ENCODE measurements at places on chromosomes 12 and 14.
A peak's percentile ranks its signal among the peaks of the same experiment; 100 is the strongest.

DNA sequence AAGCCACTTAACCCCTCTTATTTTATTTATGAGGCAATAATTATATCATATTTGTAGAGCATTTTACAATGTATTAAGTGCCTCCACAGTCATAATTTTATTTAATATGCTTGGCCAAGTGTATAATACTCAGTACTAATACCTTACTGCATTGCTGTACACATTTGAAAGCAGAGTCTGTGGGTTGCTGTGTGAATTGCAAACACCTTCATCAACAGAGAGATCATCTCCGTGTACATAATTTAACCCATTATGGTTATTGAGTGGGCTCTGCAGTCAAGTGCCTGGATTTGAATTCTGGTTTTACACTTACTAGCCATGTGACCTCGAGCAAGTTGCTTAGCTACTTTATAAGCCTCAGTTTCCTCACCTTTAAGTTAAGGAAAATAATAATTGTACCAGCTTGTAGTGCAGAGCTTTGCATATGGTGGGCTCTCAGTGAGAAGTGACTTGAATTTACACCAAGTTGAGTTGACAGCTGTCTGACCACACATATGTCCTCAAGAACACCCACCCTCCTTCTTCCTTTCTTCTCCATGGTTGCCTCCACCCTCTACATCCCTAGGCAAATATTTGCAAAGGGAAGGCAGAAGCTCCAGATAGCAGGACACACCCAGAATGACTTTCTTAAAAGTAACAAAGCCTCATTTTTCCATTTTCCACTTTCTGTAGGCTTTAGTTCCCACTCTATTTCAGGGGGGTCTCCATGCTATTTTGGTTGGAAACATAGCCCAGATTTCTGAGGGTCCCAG is 12.3 kb downstream of the CRACR2A start:
- no peak for DNase-seq

GRCh38 chr12:104469523-104469922 is 12.8 kb downstream of the CHST11 start:
- DNase-seq = no peak

GRCh38 chr12:20370014-20370386 is 1.7 kb downstream of the PDE3A start:
- DNase-seq = no peak

GRCh38 chr12:14664434-14665023 is 31.9 kb downstream of the GUCY2C start:
- DNase-seq = no peak

DNA sequence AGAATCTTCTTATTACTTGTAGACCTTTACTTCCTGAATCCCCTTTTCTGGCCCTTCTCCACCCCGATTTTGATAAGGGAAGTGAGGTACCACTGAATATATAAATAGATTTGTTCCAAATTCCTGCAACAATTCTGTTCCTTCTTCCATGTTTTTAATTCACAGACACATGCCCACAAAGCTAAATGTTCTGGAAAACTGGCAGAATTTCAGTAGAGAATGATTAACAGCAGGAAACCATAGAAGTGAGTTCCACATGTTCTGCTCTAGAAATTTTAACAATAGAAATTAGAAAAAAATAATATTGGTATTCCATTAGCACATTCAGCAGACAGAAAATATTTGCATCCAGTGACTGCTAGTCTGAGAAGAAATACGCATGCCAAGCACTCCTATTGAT is 139.6 kb downstream of the SLC2A13 start:
- no peak for DNase-seq

GRCh38 chr12:124381456-124382296 is 86.8 kb downstream of the RFLNA start:
- no peak for DNase-seq

DNA sequence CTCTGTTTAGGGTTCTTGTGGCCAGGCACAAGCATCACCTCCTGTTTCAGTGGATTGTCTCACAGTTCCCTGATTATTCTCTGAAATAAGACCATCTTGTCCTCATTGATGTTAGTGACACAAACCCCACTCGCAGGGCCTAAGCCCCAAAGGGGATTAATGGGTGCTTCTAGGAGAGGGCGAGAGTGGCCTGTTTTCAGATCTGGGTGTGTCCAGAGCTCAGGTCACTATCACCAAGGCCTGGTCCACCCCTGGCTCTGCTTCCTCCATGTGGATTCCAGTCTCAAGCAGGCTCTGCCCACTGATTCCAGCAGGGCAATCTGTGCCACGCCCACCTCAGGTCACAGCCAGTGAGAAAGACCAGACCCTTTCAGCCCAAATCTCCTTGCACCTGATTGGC is 361.9 kb downstream of the ADGRD1 start:
- DNase-seq = no peak

DNA sequence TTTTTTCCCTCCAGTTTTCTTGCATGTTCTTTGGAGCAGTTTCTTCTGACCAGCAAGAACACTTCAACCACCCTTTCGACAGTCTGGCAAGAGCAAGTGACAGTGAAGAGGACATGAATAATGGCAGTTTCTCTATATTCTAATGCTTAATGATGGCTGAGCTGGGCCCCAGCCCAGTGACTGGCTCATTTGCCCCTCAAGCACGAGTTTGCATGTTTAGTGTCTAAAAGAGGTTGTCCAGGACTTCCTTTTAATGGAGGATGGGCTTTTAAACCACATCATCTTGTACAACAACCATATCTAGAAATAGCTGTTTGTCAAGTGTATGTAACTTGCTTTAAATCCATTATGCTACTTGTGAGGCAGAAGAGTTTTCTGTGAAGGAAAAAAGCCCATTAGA is 28.4 kb downstream of the RAD9B start:
- DNase-seq = no peak

GRCh38 chr14:84579292-84579691 is 950.7 kb upstream of the FLRT2 start:
- no peak for DNase-seq

- DNase-seq = no peak
Observed at GRCh38 chr12:63075376-63076060, 75.5 kb downstream of the AVPR1A start.

- DNase-seq = no peak
Observed at GRCh38 chr12:25319233-25319984, 68.7 kb upstream of the KRAS start.

- no peak for DNase-seq
Observed at GRCh38 chr14:49984424-49984823, 91.5 kb downstream of the ARF6 start.

GRCh38 chr12:7096979-7097378 is 4.7 kb upstream of the C1R start:
- no peak for DNase-seq

DNA sequence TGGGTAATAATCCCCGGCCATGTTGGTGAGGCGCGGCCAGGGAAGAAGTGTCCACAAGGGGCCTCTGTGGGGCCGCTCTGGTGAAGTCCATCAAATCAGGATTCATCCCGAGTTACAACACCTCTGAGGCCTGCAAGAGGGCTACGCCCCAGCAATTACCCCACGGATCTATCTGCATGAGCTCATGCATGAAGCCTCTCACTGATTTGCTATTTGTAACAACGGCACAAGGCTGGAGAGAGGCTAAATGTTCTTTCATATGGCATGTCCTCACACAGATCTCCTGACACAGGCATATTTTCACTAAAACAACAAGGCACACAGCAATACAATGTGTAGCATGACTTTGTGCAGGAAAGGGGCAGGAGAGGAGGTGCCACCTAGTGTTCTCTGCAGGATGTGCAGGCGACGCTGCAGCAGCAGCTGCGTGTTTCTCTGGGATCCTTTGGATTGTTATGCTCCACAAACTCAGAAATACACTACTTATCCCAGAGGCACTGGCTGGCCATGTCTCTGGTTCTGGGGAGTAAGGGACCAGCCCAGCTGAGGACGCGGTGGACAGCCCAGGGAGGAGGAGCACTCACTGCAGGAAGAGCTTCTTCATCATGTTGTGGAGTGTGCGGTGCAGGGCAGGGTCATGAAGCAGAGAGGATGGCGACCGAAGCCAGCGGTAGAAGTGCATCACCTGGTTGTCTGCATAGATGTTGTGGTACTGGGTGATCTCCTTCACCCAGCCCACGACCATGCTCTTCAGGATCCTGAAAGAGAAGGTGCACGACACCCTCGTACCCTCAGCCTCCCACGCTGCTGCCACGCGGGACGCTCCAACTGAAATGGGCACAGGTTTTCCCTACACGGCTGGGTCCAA is 20.2 kb downstream of the P2RX2 start:
- DNase-seq = no peak

GRCh38 chr12:52307836-52308805 is 13.1 kb downstream of the KRT83 start:
- DNase-seq = peak; percentile 4

- DNase-seq = no peak
Observed at GRCh38 chr12:46209170-46209569, 59.7 kb downstream of the SLC38A1 start.

DNA sequence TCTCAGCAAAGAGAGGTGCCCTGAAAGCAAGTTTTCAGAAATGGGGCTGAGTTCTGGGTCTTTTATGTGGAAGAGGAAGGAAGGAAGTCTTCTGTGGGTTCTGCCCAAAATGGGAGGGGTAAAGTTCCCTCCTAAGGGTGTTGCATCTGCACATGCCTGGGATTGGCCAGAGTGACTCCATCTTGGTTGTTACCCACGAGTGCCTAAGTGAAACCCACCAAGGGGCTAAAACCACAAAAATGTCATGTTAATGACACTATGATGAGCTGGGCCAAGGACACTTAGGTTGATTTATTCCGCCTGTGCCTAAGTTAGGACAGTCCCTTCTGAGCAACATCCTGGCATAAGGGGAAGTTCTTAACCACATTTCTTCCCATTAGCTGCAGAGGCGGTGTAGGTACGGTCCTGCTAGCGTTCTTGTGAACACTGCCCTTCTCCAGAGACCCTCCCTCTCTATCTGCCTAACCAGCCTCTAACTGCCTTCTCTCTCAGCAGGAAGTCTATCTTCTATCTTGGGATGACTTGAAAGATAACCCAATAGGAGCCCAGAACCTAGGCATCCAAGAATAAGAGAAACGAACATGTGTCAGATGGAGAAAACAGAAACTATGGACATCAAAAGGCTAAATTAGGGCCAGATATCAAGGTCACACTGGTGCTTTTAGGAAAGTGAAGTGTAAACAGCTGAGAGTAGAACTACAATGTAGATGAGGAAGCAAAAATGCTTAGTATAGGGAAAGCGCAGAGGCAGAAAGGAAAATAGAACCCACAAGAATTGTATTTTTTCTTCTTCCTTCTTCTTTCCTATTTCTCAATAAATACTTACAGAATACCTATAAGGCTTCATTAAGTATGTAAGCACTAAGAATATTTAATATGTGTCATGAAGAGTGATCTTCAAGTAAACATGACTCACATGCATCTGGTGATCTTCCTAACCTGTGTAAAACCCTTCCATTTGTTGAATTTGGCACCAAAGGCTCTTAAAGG is 104.2 kb upstream of the AMN1 start:
- DNase-seq = peak; percentile 9

DNA sequence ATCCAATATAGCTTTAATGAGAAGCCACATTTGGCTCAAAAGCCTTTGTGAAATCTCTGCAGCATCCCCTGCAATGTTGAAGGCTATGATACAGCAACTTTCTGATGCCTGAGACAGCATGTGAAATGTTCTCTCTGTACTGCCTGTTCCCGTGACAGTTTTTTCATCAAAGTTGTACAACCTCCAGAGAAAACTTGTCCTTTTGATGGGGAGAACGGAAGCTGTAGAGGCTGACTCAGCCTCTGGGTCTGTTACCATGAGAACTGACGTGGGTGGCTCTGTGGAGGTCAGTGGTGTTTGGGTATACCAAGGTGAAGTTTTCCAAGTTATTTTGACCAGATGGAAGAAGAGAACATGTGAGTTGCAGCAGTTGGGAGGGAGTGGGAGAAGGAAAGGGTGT is 17.0 kb downstream of the SLC4A8 start:
- no peak for DNase-seq

DNA sequence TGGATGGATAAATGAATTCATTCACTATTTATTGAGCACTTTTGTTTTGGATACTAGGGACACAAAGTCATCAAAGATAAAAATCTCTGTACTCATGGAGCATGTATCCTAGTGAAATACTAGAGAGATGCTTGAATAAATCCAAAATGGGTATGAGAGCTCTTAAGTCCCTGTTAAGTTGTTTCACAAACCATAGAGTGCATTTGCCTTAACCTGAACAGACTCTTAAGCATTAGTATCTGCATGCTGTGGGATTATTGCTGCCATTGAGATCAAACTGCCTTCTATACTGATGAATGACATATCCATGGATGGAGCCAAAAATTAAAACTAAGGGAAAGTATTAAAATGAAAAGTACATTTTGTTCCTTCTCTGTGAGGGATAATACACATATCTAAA is 206.5 kb upstream of the KRR1 start:
- DNase-seq = no peak

GRCh38 chr14:61388173-61388975 is 67.0 kb downstream of the PRKCH start:
- no peak for DNase-seq

- no peak for DNase-seq
Observed at GRCh38 chr12:66240096-66240820, 51.2 kb downstream of the IRAK3 start.

DNA sequence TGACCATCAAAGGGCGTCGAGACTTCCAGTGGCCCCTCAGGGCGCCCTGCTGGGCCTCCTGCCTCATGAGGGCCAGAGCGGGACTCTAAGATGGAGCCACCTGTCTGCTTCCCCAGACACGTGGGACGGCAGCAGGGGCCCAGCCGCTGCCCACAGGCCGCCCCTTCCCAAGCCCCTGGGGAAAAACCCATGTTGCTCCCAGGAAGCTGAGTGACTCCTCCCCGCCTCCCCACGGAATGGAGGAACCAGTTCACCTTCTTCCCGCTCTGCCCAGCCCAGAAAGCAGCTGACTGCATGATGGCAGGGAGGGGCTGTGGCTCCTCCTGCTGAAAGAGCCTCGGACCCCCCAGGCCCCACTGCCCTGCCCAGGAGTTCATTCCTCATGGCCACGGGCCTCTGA is 14.9 kb downstream of the RAB35 start:
- DNase-seq = no peak

- DNase-seq = no peak
Observed at GRCh38 chr12:68804657-68805591, 3.1 kb upstream of the MDM2 start.

DNA sequence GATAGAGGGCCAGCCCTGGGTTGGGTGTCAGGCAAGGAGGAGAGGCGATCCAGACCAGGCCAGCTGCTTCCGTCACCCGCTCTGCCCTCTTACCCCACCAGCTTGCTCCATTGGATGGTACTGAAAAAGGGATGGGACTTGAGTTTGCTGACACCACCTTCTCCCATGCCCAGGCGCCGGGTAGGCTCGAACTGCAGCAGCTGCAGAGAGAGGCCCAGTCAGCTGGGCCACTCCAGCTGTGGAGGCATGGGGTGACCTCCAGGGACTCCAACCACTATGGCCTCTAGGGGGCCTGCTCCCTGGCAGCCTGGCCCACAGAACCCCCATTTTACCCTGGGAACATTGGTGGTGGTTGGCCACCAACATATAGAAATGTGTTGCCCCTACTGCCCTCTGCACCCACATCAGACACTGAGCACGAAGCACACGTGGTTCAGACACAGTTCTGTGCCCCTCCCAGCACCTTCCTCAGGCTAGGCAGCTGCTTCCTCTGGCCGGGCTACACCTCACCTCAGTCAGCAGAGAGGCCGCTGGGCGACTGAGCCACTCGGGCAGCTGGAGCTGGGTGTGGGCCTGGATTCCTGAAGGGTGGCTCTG is 16.0 kb downstream of the RPS6KL1 start:
- DNase-seq = no peak

GRCh38 chr12:51160814-51161459 is 12.0 kb downstream of the TFCP2 start:
- DNase-seq = no peak

- DNase-seq = no peak
Observed at GRCh38 chr12:49028666-49029275, 10.2 kb upstream of the PRKAG1 start.

Data from stimulated activated CD8-positive, alpha-beta memory T cell treated with anti-CD3 and anti-CD28 coated beads, Interleukin-2, amount 100 ng/mL, for 1 hour (primary cell).